ENCODE measurements at places on chromosomes 5 and 9. TPM values are rescaled to one million over a fixed set of nuclear protein-coding genes. Genes with fewer than 3 reads are reported as not detected.

GRCh38 chr9:68981789-68982188, 32.1 kb downstream of the PRKACG start:
- DNase-seq = no peak

GRCh38 chr5:119274030-119274766, 81.6 kb upstream of the TNFAIP8 start:
- no peak for DNase-seq

- DNase-seq = no peak
Observed at GRCh38 chr5:146877783-146878475, 628 bp downstream of the PPP2R2B start.

DNA sequence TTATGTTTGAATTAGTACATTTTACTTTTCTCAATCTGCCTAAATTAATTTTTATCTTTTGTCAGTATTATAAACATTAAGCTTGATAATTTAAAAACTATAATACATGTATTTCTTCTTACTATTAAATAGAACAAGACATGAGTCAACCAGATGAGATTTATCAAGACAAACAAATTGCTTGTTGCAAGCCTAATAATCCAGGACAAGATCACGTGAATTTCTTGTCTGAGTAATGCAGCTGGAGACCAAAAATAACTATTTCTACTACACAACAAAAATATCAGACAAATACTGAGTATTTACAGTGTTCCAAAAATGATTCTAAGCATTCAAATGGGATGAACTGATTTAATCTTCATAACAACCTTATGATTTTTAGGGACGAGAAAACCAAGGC, 339.1 kb upstream of the PRR16 start:
- DNase-seq = no peak

- no peak for DNase-seq
Observed at GRCh38 chr5:109006129-109006528, 258.4 kb downstream of the FER start.

- DNase-seq = no peak
Observed at GRCh38 chr5:142845954-142846398, 75.8 kb downstream of the ARHGAP26 start.

- no peak for DNase-seq
Observed at GRCh38 chr9:87327575-87328125, 170.0 kb upstream of the DAPK1 start.

DNA sequence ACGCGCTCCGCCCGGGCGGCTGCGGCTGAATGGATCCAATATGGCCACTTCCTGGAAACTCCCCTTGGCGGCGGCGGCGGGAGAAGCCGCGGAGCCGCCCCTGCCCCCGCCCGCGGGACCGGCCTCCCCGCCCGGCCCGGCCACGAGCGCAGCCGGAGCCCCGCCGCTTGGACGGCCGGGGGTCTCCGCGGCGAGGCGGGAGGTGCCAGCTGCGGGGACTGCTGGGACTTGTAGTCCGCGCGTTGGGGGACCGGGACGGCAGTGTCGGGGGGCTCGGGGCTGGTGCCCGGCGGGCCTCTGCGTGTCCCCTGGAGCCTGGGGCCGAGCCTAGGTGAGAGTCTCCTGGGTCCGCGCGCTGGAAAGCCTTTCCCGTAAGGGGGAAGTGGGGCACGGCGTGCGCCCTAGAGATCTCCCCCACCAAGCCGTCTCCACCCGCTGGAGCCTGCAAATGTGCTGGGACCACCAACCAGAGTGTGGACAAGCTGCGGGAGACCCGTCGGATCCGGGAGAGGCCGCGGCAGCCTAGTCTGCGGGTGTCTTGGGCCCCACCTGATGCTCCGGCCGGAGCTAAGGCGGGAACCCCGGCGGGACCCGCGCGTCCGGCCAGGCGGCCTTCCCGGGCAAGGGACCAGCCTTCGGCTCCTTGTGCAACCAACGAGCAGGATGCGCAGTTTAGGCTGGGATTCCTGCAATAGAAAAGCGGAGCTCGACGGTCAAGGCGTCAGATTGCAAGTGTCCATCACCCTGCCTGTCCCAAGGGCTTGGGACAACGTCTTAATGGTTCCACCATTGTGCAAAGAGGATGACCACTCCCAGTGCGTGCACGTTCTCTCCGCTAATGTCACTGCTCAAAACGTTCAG, at the start of gene SEPTIN8:
Gene SEPTIN8, minus strand, starts transcription at position 31 of the 861 bp plus-strand sequence. CDS start 102 bp downstream, outside the sequence.
- no peak for DNase-seq

DNA sequence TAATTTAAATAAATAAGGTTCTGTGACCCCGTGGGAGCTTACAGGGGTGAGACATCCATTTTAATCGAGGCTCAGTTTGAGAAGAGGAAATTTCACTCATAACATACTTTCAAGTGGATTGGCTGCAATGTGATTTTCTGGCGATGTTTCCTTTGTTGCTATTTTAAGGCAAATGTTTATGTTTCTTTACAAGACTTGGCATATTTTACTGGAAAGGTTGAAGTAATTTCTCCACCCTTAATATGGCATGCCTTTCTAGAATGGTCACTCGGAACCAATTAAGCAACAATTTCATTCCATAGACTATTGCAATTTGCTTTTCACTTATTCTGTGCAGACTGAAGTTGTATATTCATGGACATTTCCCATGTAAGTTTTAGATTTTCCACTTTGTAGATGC, 438.0 kb upstream of the WWC1 start:
- DNase-seq = no peak

- no peak for DNase-seq
Observed at GRCh38 chr9:3281399-3281798, 244.4 kb downstream of the RFX3 start.

GRCh38 chr9:96026655-96027213, 151.2 kb downstream of the ERCC6L2 start:
- no peak for DNase-seq

GRCh38 chr9:113650207-113651131, 186.9 kb downstream of the RGS3 start:
- DNase-seq = no peak

- DNase-seq = no peak
Observed at GRCh38 chr5:179816796-179817469, 3.8 kb upstream of the SQSTM1 start.

DNA sequence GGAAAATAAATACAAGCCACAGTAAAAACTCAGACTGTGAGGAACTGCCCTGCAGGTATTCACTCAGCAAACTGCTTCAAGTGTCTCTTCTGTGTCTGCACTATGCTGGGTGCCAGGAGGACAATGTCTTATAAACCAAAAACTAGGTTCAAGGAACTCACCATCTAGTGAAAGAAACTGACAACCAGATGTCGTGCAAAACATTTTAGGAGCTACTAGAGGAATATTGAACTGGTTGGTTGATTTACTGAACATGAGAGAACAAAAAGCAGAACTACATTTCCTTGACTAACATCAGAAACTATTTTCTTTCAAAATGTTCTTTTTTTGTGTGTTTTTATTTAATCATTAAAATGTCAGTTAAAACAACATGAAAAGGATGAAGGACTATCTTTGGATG, 35.2 kb downstream of the ZNF366 start:
- DNase-seq = no peak

- DNase-seq = no peak
Observed at GRCh38 chr9:123282362-123283047, 14.1 kb upstream of the STRBP start.

DNA sequence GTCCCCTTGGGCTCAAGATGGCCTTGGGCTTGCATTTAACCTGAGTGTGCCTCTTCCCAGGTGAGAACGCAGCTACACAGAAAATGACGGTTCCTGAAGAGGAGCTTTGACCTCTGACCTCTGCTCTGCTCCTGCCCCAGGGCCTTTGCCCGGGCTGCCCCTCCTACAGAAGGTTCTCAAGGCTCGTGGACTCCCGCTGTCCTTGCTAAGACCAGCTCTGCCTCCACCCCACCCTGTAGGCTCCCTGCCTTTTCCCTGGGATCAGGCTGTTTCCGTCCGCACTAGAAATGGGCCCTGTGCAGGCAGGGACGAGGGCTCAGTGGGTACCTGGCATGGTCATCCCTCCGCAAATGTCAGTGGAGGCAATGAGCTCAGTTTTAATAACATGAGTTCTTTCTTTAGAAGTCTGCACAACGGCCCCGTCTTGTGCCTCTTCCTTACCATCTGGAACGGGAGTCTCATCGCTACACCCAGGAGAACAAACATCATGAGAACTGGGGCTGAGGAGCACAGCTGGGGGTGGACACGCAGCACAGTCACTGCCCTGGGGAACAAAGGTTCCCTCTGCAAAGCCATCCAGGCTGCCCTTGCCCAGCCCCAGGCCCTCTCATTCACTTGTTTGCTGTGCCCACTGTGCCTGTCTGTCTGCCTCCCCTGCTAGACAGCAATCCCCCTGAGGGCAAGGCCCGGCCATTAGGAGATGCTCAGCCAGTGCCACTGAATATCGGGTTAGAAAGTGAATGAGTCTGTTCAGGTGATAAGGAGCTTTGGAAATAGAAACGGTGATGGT, 26.7 kb upstream of the LPCAT1 start:
- DNase-seq = peak; percentile 25

GRCh38 chr9:117825609-117826347, 121.6 kb downstream of the TLR4 start:
- DNase-seq = no peak

GRCh38 chr5:90472783-90473395, 1.7 kb downstream of the MBLAC2 start:
- DNase-seq = no peak

- no peak for DNase-seq
Observed at GRCh38 chr9:6610073-6610472, 35.5 kb downstream of the GLDC start.

- DNase-seq = peak; percentile 90
Observed at GRCh38 chr9:137277329-137278041, at the start of gene TOR4A. Gene TOR4A, plus strand, starts transcription at chr9:137277726. Its CDS starts 964 bp downstream, at chr9:137278690.

DNA sequence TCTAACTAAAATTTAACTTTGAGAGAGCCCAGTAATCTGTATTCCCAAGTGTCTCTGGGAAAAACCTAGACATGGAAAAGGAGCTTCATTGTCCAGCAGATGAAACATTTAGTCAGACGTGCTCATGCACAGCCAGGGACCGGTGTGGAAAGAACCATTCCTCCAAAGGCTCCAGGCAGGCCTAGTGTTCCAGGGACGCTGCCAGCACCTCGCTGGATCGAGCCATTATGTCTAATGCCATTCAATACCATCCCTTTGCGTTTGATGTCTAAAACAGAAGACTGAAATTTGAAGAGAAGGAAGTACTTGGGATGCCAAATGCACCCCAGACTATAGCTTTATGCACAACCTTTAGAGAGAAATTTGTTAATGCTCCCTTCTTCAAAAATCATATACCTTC, 1.4 kb upstream of the CHSY3 start:
- DNase-seq = no peak

LAMC3 gene
- 50.6 TPM for total RNA-seq

ZNF483 gene
- 19.1 TPM for total RNA-seq

OLFM1 gene
- total RNA-seq = 47.8 TPM

ECM2 gene
- 16.3 TPM for total RNA-seq

BTNL8 gene
- total RNA-seq = not detected

DBH gene
- total RNA-seq = not detected

DIPK1B gene
- 6.6 TPM for total RNA-seq

XRCC4 gene
- 7.0 TPM for total RNA-seq

MARCHF3 gene
- total RNA-seq = 7.0 TPM

LCN15 gene
- not detected for total RNA-seq
